Hepatic stellate cell (primary cell): ENCODE measurements at places on chromosomes 1 and 21.
A peak's percentile ranks its signal among the peaks of the same experiment; 100 is the strongest.

DNA sequence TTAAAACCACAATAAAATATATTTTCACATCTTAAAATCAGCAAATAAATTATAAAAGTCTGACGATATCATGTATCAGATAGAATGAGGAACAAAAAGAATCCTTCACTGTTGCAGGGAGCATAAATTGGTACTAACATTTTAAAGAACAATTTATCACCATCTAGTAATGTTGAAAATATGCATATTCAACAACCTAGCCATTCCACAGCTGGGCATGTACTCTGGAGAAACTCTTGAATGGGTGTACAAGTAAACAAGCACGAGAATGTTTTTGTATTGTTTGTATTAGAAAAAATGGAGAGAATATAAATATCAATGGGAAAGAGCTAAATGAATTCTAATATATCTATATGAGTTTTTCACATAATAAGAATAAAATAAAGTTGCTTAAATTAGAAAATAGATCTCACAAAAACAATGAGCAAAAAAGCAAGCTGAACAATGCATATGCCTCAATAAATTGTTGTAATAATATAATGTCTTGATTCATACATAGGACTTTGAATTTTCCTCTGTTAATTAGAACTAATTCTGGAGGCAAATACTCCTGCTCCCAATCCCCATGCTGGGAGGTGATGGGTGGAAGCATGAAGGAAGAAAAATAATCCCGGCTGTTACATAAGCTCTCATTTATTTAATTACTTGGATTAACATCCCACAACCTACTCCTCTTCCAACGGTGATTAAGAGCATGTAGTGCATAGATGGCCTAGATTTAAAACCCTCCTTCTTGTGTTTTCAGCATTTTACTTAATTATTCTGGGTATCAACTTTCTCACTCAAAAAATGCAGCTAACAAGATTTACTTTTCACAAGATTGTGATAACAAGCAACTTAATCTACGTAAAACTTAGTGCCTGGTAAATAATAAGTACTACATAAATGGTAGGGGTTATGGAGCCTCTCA is 5.5 kb upstream of the FMO2 start:
- no peak for DNase-seq

DNA sequence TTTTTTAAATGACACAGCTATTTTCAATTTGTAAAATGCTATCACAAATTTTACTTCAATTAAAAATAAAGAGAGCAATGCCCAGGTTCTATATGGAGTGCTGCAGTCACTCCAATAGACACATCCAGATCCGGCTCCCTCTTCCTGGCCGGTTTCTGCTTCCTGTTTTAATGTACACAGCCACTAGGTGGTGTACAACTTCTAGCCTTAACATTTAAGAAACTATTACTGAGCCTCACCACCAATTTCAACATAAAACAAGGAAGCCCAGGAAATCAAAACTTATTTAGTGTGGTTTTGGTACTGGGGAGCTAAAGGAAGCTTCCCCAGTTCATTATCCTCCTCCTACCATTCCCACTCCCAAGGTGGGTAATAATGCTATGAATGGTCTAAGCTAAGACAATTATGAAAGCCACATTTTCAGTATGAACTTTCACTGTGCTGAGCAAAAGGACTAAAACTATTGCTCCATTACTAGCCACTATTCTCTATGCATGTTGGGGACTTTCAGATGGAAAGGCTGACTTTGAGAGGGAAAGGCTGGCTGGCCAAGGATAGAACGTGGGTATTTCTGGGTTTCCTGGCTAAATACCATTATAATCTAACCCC is 25.5 kb upstream of the MTMR11 start:
- DNase-seq, result peak; percentile 61

DNA sequence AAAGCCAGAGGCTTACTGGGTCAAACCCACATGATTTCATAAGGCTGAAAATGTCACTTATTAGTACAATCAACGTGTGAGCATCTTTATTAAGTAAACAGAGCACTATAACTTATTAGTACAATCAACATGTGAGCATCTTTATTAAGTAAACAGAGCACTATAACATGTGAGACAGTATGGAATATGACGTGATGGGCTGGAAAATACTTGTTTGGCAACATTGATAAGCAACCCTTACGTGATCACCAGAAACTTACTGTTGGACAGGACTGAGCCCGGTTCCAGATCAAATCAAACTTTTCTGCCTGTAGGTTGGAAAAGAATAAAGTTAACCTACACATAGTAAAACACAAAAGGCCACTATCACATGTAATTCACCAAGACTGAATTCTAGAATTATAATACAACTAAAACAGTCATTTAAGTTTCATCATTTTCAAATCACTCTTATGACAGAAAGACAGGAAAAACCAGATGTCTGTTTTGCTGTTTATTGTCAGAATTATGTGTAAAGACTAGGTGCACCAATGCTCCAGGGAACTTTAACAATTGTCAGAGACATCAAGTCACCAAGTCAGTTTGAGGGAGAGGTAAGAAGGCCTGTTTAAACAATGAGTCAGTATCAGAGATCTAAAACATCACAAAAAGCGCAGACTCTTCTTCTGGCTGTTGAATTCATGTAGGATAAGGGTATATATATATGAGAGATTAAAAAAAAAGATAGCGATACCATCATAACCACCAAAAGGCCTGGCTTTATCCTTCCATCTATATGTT is 15.7 kb downstream of the ATPAF1 start:
- DNase-seq, result no peak

DNA sequence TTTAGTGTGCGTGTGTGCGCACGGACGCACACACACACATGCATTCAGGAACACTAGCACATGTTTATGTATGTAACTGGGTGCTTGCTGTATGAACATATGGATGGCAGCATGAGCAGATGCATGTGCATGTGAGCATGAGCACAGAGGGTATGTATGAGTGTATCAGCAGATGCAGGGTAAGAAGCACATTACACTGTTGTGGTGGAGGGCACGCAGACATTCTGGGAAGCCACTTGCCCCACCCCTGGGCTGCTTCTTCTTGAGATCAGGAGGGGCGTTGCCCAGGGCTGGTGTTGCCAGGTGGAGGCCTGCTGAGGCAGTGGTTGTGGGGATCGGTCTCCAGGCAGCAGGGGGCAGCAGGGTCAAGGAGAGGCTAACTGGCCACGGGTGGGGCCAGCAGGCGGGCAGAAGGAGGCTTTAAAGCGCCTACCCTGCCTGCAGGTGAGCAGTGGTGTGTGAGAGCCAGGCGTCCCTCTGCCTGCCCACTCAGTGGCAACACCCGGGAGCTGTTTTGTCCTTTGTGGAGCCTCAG is 3.9 kb upstream of the P3R3URF start:
- no peak for DNase-seq

GRCh38 chr1:41607808-41608207 is 123.3 kb upstream of the EDN2 start:
- no peak for DNase-seq

- DNase-seq, result no peak
These were observed 112.9 kb upstream of the IPO9 start for GRCh38 chr1:201715801-201716741.

GRCh38 chr1:166153525-166154314 is 13.1 kb downstream of the FAM78B start:
- no peak for DNase-seq

DNA sequence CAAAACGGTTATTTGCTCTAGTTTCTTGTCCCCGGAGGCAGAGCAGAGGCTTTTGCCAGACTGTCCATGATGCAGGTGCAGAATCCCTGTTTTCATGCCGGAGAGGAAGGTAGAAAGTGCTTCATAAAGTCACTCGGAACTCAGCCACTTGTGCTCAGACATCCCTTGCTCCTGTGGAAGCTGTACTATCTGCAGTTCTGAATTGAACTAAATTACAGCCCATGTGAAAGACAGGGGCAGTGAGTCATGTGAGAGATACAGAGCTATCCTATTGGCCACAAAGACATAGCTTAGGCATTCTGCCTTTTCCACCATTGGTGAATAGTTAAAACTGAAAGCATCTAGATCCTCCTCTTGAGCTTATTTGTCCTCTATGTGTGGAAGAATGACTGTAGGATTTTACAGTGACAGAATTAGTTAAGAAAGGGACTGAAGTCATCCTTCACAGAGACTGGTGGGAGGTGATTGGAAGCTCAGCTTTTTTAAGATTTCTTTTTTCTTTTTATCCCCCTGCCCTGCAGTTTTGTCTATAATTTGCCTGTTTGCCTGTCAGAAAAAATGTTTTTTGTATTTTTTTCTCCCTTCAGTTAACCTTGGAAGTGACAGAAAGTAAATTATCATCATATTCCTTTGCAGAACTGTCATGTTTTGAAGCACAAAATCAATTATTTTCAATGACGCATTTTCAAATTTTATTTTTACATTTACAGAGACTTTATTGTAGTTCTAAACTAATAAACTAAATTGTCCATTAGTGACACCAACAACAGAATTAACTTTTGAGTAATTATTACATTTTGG is 298.6 kb downstream of the PTPRC start:
- peak; percentile 84 for DNase-seq

- no peak for DNase-seq
These were observed 1.5 kb downstream of the KISS1 start for GRCh38 chr1:204194771-204195170.

- DNase-seq, result peak; percentile 3
These were observed 155.7 kb downstream of the PTPRC start for GRCh38 chr1:198794498-198794897.

DNA sequence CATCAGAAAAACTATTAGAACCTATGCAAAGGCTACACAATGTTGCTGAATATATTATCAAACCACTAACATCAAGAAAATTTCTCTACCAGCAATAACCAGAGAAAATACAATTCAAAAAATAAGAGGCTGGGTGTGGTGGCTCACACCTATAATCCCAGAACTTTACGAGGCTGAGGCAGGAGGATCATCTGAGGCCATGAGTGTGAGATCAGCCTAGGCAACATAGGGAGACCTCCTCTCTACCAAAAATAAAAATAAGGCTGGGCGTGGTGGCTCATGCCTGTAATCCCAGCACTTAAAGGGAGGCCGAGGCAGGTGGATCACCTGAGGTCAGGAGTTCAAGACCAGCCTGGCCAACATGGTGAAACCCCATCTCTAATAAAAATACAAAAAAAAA is 16.9 kb upstream of the PUM1 start:
- DNase-seq, result no peak

GRCh38 chr1:174075245-174075692 is 53.1 kb upstream of the RC3H1 start:
- DNase-seq, result no peak

DNA sequence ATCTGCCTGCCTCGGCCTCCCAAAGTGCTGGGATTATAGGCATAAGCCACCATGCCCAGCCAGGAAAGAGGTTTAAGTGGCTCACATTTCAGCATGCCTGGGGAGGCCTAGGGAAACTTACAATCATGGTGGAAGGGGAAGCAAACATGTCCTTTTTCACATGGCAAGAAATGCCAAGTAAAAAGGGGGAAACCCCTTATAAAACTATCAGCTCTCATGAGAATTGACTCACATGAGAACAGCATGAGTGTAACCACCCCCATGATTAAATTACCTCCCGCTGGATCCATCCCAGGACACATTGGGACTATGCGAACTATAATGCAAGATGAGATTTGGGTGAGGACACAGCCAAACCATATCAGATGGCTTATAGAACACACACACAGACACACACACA is 8.8 kb upstream of the KLHL12 start:
- DNase-seq, result no peak

- DNase-seq, result no peak
These were observed 13.8 kb upstream of the FCGR2A start for GRCh38 chr1:161491472-161491871.

DNA sequence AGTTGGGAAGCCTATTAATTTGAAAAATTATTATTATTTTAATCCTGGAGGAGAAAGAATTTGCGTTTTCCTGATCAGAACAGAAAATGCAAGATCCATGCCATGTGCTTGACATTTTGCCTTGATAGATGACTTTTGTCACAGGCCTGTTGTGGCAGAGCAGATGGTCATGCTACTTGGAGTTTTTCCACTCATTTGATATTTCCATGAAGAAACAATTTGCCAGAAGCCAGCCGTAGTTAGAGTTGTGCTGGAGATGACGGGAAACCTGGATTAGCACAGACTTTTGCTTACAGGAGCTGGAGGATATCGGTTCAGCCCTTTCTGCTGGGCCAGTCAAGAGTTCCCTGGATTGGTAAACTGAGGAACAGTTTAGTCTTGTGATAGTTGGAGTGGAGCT is 3.2 kb downstream of the RCAN3 start:
- no peak for DNase-seq

GRCh38 chr1:212587016-212587887 is 21.3 kb upstream of the ATF3 start:
- peak; percentile 74 for DNase-seq

DNA sequence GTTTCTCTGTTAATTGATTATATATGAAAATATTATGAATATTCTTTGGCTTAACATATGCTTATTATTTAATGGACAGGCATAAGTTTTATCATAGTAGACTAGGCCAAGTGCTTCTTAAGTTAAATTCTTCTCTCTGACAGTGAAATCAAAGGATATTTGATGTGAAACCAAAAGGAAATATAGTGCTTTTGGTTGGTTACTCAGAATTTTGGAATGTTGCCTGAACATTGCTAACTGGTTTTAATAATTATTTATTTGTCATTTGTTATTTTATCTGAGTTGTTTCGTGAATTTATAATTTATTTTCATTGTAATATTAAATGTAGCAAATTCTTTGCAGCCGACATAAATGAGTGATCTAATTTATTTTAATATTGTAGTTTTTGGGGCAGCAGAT is 18.3 kb downstream of the HOOK1 start:
- DNase-seq, result no peak

DNA sequence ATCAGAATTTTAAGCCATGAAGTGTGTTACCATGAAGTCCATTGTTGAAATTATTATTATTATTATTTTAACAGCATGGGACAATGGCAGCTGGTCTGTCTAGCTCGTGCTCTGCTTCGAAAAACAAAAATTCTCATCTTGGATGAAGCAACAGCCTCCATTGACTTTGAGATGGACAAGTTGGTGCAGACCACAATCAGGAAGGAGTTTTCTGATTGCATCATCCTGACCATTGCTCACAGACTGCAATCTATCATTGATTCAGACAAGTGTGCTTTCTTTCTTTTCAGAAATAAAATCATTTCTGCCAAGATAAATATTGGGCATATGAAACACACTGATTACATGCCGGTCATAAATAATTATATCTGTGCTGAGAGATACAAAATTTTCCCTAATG is 21.0 kb downstream of the HSPA13 start:
- DNase-seq, result no peak

GRCh38 chr1:222157612-222158011 is 390.3 kb downstream of the HHIPL2 start:
- no peak for DNase-seq

GRCh38 chr1:205585169-205585834 is 46.5 kb downstream of the ELK4 start:
- DNase-seq, result no peak

- DNase-seq, result no peak
These were observed 25.7 kb upstream of the ABCG1 start for GRCh38 chr21:42193131-42193671.

DNA sequence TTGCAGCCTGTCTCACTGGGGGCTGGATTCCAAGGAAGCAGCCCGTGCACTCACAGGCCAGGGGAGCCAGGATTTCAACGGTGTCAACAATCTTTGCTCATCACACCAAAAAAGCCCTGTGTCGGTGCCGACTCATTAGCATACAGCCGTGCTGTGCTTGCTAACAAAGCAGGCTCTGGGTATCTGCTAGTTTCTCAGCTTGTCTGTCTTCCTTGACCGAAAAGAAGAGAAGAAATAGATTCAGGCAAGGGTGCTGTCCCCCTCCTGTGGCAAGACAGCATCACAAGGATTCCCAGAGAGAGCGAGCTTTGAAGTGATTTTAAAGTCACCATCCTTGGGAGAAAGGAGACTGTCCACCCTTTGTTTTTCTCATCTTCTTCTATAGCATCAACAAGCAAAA is 214.7 kb downstream of the SDCCAG8 start:
- DNase-seq, result no peak
